ENCODE measurements at places on chromosomes 12 and 14. TPM values are rescaled to one million over a fixed set of nuclear protein-coding genes. Genes with fewer than 3 reads are reported as not detected.
A peak's percentile ranks its signal among the peaks of the same experiment; 100 is the strongest.

The RFLNA gene
- 0.49 TPM for total RNA-seq

The DEGS2 gene
- 5.1 TPM for total RNA-seq

DNA sequence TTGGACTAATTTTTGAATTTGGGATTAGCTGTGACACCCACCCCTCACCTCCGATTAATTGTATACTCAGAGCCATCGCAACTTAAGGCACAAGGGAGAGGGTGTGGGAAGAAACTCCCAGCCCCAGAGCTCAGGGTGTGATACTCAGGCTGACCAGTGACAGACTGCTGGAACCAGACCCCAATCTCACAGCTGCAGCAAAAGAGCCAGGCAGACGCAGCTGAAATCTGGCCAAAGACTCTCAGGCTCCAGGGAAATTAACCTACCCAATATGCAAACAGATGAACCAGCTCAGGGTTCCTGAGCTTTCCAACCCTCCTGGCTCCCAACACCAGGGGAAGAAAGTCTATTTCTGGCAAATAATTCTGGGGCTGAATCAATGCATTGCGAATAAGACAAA, 30.5 kb downstream of the ANAPC7 start:
- no peak for DNase-seq

DNA sequence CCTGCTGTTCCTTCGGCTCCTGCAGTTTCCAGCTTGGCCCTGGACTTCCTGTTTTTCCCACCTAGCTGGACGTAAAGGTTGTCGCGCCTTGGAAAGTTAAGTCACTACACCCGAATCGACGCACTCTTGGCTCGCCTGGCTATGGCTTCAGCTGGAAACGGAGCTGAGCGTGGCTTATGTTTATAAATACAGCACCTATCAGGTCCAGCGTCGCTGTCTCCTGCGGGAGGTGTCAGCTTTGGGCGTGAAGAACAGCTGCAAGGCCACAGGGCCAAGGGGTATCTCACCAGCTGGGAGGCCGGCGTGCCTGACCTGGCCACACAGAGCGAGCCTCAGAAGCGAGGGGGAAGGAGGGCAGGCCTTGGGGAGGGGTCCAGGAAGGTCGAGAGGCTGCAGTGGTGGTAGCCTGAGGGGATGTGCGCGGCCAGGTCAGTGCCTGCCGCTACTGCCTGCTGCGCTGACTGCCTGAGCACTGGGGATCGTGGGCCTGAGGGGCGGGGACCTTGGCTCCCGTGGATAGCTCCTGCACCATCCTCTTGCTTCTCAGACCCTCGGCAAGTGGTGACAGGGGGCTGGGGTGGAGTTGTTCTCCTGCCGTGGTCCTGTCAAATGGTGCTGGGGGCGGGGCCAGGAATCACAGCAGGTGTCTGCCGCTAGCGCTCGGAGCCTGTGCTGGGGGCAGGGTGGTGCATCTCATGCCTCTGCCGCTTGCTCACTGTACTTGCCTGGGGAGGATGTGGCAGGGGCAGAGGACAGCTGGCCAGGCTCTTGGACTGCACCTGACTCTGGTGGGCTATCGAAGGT, 12.5 kb downstream of the PACS2 start:
- peak; percentile 18 for DNase-seq

DNA sequence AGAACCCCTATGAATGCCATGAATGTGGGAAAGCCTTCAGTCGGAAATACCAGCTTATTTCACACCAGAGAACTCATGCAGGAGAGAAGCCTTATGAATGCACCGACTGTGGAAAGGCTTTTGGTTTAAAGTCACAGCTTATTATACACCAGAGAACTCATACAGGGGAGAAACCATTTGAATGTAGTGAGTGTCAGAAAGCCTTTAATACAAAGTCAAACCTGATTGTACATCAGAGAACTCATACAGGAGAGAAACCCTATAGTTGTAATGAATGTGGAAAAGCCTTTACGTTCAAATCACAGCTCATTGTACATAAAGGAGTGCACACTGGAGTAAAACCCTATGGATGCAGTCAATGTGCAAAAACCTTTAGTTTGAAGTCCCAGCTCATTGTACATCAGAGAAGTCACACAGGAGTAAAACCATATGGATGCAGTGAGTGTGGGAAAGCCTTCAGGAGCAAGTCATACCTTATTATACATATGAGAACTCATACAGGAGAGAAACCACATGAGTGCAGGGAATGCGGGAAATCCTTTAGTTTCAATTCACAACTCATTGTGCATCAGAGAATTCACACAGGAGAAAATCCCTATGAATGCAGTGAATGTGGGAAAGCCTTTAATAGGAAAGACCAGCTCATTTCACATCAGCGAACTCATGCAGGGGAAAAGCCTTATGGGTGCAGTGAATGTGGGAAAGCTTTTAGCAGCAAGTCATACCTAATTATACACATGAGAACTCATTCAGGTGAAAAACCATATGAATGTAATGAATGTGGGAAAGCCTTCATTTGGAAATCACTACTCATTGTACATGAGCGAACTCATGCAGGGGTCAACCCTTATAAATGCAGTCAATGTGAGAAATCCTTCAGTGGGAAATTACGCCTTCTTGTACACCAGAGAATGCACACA, 22.3 kb downstream of the ZNF268 start:
- no peak for DNase-seq

GRCh38 chr14:93343797-93344196, 3.2 kb upstream of the COX8C start:
- DNase-seq, result no peak

DNA sequence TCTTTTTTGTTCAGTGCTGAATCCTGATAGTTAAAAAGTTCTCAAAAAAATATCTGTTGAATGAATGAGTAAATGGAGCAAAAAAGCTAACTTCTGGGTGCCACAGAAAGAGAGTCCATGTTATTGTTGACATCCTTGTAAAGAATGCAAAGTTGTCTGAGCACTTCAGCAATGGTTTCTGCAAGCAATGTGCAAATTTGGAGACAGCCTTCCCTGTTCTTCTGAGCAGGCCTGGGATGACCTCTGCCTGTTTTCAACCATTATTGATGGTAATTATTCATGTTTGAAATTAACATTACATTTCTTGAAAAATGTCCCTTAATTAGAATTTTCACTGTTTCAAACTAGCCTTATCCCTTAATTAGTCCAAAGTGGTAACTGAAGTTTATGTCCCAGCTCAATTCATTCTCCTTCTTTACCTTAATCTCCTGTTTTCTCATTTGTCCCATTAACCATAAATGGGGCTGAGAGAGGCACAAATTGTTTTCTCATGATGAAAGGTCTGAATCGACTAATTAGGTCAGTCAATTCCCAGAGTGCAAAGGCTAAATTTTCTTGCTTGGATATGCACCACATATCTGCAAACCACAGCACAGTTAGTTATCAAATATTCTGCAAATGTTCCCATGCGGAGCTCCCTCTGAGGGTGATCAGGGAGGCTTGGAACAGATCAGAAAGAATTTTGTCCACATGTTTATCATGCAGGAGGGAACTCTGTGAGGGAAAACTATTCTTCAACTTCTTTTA, 139.4 kb upstream of the KRR1 start:
- DNase-seq, result no peak

DNA sequence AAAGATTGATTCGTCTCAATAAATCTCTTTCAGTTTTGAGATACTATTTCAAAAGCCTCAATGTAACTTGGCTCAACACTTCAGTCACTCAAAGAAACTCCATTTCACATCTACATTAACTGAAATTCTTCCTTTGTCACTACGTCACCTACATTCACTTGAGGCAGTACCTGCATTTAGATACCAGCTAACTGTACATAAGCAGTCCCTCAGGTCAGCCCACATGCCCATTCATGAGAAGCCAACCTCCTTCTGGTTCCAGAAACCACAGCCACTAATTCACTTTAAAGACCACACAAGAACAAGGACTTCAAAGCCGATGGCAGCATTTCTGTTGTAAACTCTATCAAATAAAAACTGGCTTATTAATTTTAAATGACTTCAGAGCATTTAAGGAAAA, 43.0 kb downstream of the SETD3 start:
- no peak for DNase-seq

Measured in pancreas (tissue), 10 donors.